Activated CD4-positive, alpha-beta T cell treated with anti-CD3 and anti-CD28 coated beads for 1 hour (primary cell): ENCODE measurements at places on chromosomes 3 and 15.

DNA sequence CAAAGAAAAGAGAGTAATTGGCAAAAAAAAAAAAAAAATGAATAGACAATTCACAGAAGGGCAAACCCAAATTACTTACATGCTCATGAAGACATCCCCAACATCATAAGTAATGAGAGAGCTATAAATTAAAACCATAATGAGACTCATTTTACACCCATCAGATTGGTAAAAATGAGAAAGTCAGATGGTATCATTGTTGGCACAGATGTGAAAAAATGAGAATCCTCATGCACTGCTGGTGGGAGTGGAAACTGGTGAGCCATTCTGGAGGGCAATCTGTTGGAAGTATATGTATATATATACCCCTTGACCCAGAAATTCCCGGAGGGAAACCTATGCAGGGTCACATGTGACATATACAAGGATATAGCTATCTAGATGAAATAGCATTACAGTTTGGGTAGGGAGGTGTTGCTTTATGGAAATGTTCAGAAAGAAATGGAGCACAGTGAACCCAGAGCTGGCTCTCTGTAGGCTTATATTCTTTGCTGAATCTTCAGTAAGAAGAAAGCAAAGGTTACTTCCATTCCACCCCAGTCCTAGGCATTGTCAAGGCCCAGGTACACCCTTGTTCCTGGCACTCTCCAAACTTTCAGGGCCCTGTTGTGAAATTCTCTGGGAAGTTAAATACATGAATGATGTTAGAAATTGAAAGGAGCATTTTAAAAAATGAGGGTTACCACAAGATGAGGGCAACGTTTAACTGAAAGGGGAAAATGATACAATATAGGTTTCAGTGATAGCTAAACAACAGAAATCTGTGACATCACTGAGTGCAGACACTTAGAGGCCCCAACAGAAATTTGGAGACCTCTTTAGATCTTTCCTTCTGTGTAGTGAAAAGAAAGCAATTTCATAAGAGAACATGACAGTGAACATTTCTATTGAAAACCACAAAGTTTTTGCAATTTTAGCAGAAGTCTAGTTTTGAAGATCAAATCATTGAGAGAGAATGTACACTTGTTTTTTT, 132.7 kb upstream of the TPRG1 start:
- DNase-seq: no peak

DNA sequence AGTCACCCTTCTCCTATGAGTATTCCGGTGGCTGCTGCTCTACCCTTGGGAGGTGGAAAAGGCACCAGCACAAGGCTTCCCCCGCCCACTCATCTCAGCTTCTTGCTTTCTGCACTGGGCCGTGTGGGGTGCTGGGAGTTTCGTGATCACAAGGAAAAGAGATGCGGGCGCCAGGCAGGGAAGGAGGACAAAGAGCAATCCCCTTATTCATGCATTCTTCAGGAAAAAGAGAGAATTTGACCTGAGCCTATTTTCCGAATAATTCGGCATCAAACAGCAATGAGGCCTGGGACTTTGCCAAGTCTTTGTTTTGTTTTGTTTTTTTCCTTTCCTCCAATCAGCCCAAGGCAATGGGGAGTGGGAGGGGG, 102.2 kb upstream of the LPP start:
- DNase-seq: no peak

DNA sequence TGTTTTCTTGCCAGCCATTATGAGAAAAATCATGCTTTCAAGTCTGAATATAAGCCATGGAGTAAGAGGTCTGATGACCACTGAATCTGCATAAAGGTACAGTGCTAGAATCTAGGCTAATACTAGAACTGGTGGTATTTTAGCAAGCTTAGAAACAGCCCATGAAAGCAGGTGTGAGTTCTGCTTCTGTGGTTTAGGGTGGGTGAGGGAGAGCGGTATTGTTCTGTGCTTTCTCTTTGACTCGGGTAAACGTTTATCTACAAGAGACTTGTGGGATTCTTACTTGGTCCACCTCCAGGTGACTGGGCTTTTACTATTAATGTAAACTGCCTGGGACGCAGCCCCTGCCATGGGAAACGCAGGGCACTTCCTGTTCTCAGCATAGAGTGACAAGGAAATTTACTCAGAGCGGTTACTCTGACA, 55.2 kb downstream of the PGPEP1L start:
- DNase-seq: no peak

DNA sequence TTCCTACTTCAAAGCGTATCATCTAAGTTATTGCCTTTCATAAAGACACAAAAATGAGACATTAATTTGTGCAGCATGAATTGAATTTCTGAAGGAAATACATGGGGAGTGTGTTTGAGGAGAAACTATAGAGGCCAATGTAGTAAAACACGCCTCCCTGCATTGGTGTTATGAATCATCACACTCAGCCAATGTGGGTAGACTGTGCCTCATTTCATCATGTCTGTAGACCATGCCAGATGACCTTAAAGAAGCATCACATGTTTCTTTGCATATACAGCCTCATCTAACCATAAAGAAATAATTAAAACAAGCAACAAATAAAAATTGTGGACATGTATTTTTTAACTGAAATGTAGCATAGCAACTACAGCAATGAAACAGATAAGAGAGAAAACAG, 486.0 kb upstream of the ADAMTS9 start:
- no peak for DNase-seq

- DNase-seq: no peak
Measured at GRCh38 chr3:148420242-148420641, 277.5 kb upstream of the AGTR1 start.

GRCh38 chr3:150917951-150918350, 12.7 kb upstream of the MINDY4B start:
- DNase-seq: no peak

DNA sequence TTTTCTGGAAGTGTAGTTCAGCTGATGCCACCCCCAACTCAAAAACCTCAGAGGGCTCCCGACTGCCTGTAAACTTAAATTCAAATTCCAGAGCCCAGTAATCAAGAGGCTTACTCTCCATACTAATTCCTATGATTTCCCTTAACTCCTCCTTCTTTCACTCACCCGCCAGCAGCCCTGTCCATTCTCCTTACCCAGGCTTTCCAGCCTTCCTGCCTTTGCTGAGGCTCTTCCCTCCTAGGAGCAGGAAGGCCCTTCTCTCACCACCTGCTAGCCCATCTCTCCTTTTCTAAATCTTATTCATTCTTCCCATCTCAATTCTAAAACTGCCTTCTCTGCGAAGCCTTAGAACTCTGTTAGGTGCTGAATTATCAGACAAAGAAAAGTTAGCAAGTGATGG, 30.4 kb downstream of the RORA start:
- DNase-seq: no peak

GRCh38 chr15:100206643-100207042, 135.1 kb downstream of the ADAMTS17 start:
- DNase-seq: no peak

DNA sequence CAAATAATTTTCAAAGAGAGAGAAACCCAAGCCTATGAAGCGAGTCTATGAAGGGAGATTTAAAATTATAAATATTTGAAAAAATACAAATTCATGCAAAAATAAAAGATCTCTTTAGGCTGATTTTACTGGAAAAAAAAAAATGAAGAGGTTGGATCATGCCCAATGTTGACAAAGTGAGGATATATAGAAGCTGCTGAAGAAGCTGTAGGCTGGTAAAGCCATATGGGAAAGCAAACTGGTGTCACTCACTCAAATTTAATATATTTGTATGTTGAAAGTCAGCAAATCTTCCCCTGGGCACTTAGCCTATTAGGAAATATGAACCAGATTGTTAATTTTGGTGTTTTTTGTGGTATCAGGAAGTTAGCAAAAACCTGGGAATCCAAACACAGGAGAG, 61.8 kb upstream of the BCHE start:
- no peak for DNase-seq

DNA sequence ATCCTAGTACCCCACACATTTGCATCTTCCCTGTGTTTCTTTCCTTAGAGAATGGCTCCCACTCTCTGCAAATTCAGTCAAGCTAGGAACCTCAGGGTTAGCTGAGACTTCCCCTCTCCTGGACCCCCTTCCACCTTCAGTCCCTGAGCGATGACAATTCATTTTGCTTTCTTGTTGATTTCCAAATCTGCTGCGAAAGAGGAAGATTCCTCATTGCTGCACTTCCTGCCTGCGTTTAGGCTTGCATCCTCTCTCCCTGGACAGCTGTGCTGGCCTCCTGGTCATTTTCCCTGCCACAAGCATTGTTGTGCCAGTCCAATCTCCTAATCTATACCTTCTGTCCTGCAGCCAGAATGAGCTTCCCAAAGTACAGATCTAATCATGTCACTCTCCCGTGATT, 12.3 kb upstream of the DGKG start:
- DNase-seq: no peak

DNA sequence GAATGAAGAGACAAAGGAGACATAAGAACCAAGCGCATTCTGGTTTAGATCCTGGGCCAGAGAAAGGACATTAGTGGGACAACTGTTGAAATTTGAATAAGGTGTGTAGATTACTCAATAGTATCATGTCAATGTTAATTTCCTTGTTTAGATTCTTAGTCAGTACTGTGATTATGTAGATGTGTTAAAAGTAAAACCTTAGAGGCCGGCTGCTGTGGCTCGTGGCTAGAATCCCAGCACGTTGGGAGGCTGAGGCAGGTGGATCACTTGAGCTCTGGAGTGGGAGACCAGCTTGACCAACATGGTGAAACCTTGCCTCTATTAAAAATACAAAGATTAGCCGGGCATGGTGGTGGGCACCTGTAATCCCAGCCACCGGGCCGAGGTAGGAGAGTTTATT, 26.7 kb downstream of the CYP8B1 start:
- no peak for DNase-seq

GRCh38 chr3:115169808-115170207, 22.7 kb upstream of the ZBTB20 start:
- no peak for DNase-seq

DNA sequence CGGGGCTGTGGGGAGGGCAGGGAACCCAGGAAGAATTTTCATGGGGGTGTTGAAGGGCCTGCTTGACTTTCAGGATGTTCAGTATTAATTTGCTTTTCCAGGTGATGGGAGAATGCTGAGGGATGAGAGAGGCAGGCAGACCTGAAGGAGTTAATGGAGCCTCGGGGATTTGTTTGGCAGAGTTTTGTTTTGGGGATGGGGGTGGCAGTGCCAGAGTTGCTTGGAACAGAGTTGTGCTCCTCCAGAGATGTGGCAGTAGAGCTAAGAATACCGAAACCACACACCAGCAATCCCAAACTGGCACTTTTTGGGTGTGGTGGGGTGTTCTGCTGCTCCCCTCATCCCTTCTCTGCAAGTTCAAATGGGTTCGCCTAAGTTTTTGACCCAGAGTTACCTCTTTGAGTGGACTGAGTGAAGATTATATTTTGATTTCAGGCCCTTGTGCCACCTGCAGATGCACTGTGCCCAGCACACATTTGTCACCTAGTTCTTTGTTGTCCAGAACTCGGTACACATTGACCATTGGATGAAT, 1.6 kb downstream of the BOC start:
- no peak for DNase-seq

DNA sequence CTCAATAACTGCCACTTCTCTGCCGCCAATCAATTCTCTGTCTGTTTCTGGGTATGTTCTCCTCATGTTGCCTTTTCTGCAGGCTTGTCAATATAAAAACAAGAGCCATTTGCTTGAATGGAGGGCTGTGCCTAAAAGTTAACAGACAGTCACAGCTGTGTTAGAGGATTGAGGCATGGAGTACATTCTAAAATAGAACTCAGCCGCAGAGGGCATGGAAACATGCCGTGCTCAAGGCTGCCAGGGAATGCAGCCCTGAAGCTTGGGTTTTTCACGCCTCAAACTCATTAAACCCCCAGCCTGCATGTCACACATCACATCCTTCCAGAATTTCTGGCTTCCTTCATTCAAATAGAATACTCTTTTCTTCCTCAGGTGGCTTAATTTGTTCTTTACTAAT, 166.6 kb downstream of the TPRG1 start:
- DNase-seq: no peak

GRCh38 chr3:101256511-101256910, 63.9 kb downstream of the IMPG2 start:
- no peak for DNase-seq

- DNase-seq: no peak
Measured at GRCh38 chr15:76239786-76240185, 71.5 kb downstream of the ETFA start.

DNA sequence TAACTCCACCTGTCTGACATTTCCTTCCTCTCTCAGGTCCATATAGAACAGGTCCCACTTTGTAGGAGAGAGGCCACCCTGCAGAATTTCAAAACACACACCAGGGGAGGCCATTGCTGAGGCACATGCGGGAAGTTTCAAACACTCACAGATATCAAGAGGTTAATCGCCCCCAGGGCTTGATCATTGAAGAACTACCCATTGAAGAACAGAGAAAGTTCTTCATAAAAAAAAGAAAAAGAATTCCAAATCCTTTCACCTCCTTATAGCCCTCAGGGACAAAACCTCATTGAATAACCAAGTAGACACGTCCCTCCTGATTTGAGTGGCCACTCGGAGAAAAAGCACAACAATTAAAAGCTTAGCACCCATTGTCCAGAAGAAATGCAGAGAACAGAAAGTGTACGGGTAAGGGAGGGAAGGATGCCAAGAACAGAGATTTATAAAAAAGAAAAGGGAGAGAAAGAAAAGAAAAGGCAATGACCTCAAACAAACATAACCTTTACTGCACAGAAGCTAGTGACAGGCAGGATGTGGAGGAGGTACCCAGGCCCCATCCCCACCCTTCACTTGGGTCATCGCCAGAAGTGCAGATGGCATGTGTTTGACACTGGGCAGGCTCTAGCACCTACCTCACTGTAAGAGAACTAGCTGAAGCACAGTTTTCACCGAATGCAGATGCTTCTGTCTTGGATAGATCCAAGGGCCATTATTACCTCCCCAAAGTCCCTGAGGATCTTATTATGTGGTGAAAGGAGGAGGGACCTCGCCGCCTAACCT, 112.3 kb upstream of the HES1 start:
- DNase-seq: no peak

GRCh38 chr3:120088622-120089021, 5.6 kb downstream of the GSK3B start:
- DNase-seq: no peak
